ENCODE measurements at places on chromosomes 12 and 14.

DNA sequence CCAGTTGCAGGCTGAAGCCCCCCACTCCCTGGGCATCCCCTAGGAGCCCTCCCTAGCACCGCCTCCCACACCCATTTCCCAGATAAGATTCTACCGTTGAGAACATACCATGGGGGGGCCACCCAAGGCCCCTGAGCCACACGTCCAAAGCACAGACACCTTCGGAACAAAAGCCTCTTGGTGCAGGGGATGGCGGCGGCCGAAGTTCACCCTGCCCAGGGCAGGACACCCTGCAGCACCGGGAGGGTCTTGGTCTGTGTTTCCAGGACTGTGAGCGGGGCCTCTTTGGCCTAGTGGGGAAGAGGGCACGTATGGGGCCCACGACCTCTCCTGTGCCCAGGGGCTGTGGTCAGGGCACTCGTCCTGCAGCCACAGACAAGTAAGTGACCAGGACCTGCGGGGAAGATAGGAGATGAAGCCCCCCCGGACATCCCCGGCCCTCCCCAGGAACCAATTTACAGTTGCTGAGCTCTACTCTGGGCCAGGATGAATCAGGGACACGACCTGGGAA lies 154.3 kb upstream of the C14orf180 start:
- DNase-seq, result no peak

- no peak for DNase-seq
Measured at GRCh38 chr14:35113308-35113950, 8.4 kb downstream of the PPP2R3C start.

DNA sequence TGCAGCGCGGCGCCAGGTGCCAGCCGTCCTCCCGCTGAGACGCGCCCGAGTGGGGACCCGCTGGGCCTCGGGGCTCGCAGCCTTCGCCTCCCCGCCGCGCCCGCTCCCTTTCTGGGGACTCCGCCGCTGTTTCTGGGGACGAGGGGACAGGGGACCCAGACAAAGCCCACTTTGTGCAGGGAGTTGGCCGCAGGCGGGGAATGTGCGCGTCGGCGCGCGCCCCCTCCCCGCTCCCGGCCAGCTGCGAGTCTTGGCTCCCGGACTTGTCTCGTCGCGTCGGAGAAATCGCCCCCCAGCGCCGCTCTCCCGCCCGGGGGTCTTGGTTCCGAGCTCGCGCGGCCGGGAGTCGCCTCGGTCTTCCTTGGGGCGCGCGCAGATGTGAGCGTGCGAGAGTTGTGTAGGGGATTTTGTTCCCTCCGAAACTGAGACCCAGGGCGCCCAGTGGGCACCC lies 717 bp downstream of the VASH1 start:
- DNase-seq, result no peak

- no peak for DNase-seq
Measured at GRCh38 chr14:101116486-101117130, 213.1 kb upstream of the RTL1 start.

DNA sequence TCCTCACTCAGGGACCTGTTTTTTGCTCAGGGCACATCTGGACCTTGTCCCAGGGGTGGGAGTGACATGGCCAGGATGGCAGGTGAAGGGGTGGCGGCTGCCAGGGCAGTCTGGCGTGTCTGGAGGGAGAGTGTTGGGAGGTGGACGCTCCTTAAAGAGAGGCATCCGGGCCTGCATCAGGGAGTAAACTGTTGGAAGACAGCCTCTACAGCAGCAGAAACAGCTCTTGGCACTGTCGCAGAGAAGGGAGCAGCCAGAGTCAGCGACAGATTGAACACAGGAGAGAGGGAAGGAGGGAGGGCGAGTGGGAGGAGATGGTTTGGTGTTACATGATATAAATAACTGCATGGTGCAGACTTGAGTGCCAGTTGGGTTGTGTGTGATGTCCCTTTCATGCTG lies 52.8 kb downstream of the IGF1 start:
- no peak for DNase-seq

All from transverse colon (tissue), 4 donors.